Effector memory CD8-positive, alpha-beta T cell (primary cell): ENCODE measurements at places on chromosomes 2 and 18.

GRCh38 chr18:31686986-31687928, 2.9 kb upstream of the B4GALT6 start:
- no peak for DNase-seq

DNA sequence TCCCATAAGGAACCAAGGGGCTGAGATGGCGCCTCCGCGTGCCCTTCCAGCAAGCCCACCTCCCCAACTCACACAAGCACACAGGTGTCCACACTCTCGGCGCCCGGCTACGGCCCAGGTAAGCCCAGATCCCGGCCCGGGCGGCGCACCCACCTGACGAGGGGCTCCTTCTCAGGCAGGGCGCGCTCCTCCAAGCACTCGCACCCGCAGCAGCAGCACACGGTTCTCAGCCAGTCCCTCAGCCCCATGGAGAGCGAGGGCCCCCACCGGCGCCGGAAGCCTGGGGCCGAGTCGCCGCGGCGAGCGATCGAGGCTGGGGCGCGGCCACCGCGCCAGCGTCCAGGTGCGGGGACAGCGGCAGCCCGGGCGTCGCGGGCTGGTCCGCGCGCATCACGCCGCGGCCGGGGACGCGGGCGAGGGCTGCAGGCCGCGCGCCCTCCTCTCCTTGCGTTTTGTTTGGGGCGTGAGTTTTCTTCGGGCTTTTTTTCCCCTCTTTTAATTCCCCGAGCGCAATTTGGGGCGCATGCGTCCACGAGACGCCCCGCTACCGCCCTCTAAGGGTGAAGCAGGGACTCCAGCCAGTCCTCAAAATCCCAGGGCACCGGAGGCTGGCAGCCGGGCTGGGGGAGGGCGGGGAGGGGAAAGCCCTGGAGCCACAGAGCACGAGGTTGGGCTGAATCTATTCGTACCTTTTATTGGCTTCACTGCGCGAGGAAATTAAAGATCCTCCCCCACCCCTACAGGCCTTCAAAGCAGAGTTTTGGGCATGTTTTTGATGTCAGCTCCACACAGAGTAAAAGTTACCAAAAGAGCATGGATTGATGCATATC, at the start of gene MREG:
MREG (minus strand) TSS at position 472 of the 830 bp plus-strand sequence; CDS start at position 248, 224 bp downstream.
- DNase-seq = peak; percentile 84

DNA sequence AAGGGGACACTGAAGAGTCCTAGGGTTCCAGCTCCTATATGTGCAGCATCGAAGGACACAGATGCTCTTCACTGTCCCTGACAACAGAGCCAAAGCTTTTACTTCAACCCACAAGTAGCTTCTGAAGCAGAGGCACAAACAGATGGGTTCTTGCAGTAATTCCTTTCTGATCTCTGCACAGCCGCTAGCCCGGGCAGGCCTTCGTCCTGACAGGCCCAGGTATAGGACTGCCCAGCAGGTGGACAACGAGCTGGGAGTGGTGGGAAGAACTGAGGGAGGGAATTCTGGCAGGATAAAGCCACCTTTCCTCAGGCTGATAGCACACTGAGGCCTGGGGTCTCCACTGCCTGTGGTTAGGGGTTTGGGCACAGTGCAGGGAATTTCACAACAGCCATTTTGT, 94.8 kb downstream of the RHOB start:
- DNase-seq = no peak

- no peak for DNase-seq
Measured at GRCh38 chr2:217386041-217386440, 526.2 kb upstream of the TNP1 start.

DNA sequence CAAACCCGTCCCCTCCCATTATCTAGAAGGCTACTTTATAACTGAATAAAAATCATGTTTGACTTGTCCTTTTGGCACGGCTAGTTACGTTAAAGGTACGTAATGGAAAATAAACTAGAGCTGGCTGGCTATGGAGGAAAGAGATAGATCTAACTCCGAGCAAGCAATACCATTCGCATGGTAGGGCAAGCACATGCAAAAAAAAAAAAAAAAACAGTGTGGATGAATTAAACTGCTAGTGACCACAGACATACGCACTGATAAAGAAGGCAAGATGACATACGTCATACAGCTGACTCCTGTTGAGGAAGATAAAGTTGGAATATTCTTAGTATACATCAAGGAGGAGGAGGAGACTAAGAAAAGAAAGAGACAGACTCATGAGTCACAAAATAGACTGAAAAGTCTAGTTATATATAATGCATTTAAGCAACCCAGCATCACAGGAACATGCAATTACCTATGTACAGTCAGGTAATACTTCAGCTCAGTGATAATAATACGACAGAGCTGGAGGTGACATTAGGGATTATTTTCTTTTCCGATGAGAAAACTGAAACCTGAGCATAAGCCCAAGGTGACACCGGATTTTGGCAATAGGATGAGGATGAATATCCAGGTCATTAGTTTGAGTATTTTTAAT, 37.9 kb upstream of the NARS1 start:
- no peak for DNase-seq

- DNase-seq = no peak
Measured at GRCh38 chr2:218000136-218000535, 2.7 kb downstream of the TNS1 start.

- DNase-seq = no peak
Measured at GRCh38 chr18:293536-293935, 25.7 kb upstream of the THOC1 start.

- no peak for DNase-seq
Measured at GRCh38 chr2:34799556-34799955, 1200.5 kb upstream of the FAM98A start.

DNA sequence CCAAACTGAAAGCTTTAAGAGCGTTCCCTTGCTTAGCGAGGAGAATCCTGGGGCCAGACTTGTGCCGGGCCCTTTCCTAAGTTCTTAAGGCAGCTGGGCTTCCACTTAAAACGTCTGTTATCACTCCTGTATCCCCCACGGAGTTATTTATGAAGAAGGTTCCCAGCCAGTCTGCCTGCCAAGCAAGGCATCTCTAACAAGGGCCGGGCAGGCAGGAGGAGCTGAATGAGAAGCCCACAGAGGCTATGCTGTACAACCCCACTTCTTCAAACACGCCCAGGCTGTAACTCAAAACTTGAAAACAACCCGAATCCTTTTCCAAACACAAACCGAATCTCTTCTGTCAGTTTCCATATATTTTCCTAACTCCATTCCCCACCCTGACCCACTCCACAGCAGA, 39.0 kb upstream of the ZFP36L2 start:
- no peak for DNase-seq

DNA sequence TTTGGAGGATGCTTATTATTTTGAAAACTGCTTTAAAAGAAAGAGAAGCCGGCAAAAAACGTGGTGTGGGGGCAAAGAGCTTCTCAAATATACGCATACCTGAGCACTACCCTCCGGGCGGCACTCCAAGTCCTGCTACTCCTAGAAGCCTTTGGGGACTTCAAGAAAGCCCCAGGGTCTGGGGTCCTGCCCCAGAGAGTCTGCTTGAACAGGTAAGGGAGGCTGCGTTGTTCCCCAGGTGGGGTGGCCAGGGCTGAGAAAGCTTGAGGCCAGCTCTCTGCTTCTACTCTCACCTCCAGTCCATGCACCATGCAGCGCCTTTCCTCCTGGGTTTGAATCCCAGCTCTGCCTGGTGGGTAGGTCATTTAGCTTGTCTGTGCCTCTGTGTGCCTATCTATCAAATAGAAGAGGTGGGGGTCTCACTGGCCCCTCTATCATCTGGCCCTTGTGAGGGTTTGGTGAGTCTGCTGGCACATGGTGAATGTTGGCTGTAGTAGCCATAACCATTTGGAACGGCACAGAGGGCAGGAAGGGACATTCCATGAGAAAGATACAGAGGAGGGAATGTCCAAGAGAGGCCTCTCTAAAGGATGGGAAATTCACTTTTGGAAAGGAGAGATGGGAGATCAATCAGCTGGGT, 19.5 kb downstream of the MALL start:
- DNase-seq = no peak

GRCh38 chr2:181953881-181954537, 31.6 kb upstream of the PPP1R1C start:
- peak; percentile 49 for DNase-seq

- no peak for DNase-seq
Measured at GRCh38 chr18:2990956-2991640, 21.8 kb downstream of the LPIN2 start.

DNA sequence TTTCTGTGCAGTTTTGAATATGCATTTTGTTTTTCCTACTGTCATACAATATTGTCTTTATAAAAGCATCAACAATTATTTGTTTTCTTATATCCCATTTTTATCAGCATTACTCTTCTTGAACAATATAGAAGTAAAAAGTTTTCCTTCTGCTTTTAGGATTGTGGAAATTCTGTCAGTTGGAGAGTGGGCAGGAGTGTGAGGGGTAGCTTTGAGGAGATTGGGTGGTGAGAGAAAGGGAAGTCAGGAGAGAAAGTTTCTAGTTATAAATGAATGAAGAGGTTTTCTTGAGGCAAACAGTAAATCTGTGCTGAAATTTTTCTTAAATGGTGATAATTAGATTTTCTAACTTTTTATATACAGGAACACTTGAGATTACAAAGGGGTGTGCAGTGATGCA, 151.7 kb upstream of the NOSTRIN start:
- DNase-seq = no peak

- no peak for DNase-seq
Measured at GRCh38 chr2:85589982-85590791, 5.4 kb upstream of the RNF181 start.

DNA sequence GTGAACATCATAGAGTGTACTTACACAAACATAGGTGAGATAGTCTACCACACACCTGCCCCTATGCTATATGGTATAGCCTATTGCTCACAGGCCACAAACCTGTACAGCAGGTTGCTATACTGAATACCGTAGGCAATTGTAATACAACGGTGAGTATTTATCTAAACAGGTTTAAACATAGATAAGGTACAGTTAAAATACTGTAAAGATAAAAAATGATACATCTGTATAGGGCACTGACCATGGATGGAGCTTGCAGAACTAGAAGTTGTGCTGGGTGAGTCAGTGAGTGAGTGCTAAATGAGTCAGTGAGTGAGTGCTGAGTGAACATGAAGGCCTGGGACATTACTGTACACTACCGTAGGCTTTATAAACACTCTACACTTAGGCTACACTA, 267.0 kb upstream of the HS6ST1 start:
- DNase-seq = no peak

GRCh38 chr2:127107622-127107999, 657 bp upstream of the BIN1 start:
- DNase-seq = no peak

DNA sequence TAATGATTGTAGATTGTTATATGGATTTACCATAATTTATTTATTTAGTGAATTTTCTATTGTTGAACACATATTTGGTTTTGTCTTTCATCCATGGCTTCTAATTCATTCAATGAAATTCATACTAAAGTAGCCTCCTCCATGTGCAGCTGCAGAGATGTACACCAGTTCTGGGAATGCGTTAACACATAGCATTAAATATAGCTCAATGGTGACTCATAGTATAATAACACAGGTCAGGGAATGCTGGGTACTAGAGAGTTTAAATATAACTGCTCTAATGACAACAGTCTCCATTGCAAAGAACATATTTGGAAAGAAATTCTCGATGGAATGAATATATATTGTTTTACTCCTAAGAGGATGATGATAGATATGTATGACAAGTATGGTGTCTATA, 1190.2 kb upstream of the NRXN1 start:
- DNase-seq = no peak

DNA sequence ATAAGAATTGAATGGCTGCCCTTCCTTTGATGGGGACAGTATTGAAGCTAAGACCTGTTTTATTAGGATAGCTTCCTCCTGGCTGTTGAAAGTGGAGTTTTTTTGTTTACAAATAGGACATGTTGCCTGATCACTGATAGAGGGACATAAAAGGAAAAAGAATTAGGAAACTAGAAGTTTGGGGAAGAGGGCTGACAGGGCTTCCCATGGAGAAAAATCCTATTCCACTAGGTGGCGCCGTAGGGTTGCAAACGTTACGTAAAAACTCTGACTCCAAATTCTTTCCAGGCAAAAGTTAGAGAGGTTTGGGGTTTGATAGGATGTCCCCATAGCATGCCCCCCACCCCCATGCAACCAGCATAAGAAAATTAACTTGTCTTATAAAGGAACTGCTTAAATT, 11.1 kb upstream of the RBFA start:
- DNase-seq = no peak

DNA sequence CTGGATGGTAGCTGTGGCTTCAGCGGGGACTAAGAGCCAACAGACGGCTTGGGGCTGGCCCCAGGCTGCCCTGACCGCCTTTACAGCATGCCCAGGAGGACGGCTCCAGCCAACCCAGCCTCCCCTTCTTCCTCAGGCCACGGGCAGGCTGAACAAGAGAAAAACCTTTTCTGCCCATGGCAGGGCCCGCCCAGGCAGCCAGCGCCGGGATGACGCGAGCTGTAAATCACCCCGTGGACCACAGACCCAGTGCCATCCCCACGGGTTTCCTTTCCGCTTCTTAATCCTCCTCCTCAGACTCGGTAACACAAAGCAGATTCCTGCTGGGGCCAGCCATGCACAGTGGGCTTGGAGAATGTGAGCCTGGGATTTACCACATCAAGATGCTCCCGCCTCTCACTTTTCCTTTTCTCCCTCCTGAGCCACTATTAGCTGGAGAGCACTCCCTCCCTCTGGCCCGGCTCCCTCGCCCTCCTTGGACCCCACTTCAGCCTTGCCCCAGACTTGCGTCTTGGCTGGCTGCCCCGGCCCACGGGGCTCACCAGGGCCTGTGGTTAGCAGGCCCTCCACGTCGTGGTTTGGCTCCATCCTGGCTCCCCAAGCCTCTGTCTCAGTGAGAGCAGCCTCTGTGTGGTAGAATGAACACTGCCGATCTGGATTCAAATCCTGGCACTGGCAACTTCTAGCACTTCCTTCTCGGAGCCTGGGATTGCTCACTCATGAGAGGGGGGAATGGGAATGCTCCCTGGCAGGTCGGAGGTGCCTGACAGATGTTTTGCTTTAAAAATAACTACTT, 31.4 kb downstream of the ATOH8 start:
- DNase-seq = no peak

DNA sequence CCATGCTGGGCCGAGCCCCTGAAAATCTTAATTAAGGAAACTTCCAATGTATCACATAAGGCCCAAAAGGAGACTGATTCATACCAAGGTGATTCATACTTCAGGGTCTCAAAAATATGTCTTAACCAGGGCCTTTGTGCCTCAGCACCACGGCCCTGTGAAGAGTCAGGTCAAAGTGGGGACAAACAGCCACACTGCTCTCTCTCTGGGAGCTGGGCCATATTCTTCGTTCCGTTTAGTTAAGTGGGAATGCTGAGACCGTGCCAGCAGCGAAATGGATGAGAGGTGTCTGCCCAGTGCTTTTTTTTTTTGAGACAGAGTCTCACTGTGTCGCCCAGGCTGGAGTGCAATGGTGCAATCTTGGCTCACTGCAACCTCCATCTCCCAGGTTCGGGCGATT, 9.3 kb upstream of the PTMA start:
- DNase-seq = no peak
